NB4 (cell line): ENCODE measurements at places on chromosomes 3 and 15.
A peak's percentile ranks its signal among the peaks of the same experiment; 100 is the strongest.

DNA sequence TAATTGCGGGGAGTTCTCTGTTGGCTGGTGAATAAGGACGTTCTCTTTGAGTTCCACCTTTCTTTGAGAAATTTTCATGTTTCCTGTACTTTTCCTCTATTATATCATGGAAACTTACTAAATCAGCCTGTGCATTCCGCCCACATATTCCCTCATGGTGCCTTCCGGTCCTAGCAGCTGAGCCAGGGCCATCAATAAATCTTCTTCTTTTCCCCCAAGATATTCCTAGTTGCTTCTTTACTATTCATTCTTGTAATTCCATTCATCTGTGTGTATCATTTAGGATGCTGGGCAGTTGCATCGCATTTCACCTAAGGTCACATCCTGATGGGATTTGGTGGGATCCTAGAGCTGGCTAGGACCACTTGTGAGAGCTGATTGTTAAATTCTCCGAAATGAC is 139.2 kb downstream of the RBMS3 start:
- DNase-seq, result no peak

- DNase-seq, result no peak
Measured at GRCh38 chr3:48187301-48187578, 977 bp downstream of the CDC25A start.

DNA sequence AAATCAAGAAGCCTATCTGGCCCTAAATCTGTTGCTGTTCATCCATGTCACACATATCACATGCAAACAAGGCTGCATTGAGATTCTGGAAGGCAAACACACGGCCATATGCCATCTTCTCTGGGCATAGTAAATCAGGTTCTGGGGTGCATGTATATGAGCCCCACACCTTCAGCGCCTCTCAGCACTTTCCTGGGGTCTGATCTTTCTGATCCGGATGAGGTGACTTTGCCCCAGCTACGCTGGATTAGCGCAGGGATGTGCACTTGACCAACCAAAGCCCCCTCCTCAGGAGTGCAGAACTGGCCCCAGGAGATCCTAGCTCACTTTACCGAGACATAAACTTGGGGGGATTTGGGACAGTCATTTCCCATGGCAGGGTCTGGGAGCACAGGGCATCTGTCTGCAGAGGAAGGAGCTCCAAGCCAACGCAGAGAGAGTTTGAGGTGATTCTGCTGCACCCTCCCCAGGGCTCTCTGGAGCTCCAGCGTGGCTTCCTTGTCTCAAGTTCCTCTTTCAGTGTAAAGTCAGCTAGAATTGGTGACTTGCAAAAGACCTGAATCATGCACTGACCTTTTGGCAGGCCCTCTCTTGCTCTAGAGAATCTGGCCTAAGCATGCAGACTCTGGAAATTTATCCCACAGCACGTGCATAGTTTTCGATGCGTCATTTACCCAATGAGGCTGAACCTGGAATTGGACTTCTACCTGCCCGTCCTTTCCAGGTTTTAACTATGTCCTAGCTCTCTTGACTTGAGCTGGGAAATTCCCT is 63.5 kb upstream of the KLF13 start:
- DNase-seq, result peak; percentile 96

- no peak for DNase-seq
Measured at GRCh38 chr15:82292271-82292670, 29.7 kb downstream of the SAXO2 start.

- no peak for DNase-seq
Measured at GRCh38 chr3:146831659-146832058, 226.5 kb upstream of the PLSCR5 start.

GRCh38 chr15:52291204-52291603 is 4.4 kb downstream of the MYO5C start:
- no peak for DNase-seq

DNA sequence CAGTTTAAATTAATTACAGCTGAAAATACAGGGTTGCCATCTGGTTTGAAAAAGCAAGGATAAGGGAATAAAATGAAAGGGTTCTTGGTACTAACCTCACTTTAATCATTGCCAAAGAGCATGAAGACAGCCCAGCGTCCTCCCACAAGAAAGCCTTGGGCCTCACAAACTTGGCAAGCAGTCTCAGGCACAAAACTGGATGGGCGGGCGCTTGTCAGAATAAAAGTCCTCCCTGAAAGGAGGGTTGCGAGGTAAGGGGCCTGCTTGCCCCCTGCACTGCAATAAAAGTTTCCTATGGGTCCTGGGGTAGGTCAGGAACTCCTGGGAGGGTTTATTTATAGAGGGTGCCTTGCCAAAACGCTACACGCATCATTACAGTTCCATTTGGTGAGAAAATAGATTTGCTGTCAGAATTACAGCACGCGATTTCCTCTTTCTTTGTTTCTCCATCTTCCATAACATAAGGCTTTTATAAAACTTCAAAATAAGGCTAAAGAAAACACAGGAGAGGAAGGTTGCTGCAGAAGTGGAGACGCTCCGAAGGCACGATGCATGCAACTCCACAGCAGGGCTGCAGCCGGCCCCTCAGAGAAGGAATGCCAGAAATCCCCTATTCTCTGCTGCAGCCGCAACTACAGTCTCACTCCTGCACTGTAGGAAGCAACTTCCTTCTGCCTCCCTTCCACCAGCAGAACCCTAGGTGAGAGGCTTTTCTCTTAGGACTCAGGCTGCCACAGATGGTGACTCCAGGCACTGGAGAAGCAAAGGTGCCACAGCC is 61.3 kb downstream of the VGLL4 start:
- DNase-seq, result no peak

DNA sequence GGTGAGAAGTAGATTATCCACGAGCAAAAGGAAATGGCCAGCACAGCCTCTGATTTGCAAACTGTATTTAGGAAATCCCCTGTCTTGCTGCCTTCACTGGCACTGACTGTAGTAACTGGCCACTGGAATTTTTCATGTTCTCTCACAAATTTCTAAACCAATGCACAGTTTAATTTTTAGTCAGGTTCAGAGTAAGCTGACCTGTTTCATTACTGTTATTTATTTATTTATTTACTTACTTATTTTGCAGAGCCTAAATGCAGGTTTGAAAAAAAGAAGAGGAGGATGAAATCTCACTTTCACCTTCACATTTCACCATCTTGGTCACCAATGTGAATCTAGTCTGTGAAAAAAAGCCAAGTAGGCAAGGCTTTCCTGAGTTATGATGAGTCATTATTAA is 291.0 kb downstream of the PLOD2 start:
- no peak for DNase-seq

- DNase-seq, result no peak
Measured at GRCh38 chr3:46926447-46926846, 48.9 kb downstream of the PTH1R start.

DNA sequence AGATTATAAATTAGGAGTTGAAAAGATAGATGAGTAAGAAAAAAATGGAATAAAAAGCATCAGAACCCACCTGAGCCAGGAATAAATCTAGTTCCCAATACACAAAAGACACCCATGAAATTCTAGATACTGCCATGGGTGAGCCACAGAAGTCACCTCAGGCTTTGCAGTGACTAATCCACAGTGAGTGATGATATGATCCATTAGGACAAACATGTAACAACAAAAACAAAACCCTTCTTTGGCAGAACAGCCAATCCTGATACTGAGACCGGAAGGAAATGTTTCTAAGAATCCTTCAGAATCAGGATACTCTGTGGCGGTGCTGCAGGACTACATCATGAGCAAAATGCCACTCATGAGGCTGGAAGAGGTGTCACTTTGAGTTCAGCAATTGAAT is 15.0 kb upstream of the MINDY4B start:
- no peak for DNase-seq

GRCh38 chr3:31369637-31370379 is 162.9 kb upstream of the STT3B start:
- DNase-seq, result no peak

DNA sequence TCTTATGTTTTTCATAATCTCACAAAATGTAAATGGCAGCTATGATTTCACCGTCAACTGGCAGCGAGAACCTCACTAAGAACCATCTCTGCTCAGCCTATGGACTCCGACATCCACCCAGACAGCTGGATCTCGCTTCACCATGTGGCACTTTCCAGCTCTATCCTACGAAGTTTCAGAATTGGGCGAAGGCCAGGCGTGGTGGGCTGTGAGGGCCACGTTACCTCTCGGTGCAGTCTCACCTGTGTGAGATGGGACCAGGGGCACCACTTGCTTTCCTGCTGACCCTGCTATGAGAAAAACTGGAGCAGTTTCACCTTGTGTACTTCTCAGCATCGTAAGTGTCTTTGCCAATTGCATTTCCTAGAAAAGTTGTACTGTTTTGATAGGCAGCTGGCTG is 32.3 kb downstream of the CHDH start:
- DNase-seq, result no peak
